ENCODE measurements at places on chromosomes 7 and 10.

GRCh38 chr7:40327873-40328272, 193.1 kb downstream of the SUGCT start:
- DNase-seq, result no peak

DNA sequence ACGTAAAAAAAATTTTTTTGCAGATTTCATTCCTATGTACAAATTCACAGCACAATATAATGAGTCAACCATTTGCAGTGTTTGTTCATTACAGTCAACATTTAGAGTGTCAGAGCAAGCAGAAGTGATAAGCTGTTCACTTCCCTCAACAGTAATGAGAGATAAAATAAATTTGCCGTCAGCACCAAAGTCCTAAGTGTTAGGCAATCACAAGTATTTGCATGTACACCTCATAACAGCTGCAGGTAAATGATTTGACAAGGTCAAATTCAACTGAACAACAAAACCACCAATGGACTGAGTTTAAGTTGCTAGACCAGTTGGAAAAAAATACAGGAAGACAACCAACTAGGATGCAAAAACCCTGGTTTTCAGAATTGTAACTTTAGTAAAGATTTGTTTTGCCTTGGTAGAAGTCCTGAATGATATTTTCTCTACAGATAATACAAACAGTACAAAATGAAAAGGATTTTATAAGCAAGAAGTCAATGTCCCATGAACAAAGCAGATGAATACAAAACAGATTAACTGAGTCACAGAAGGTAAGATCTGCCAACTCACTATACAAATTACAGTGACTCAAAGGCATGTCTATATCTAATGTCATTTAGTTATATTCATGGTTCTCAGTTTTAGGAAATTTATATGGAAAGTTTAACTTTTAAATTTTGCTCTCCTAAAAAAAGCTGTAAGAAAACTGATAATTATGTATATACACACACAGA, 10.4 kb downstream of the RAPGEF5 start:
- DNase-seq, result no peak

GRCh38 chr7:39016609-39017008, 38.9 kb downstream of the POU6F2 start:
- no peak for DNase-seq

DNA sequence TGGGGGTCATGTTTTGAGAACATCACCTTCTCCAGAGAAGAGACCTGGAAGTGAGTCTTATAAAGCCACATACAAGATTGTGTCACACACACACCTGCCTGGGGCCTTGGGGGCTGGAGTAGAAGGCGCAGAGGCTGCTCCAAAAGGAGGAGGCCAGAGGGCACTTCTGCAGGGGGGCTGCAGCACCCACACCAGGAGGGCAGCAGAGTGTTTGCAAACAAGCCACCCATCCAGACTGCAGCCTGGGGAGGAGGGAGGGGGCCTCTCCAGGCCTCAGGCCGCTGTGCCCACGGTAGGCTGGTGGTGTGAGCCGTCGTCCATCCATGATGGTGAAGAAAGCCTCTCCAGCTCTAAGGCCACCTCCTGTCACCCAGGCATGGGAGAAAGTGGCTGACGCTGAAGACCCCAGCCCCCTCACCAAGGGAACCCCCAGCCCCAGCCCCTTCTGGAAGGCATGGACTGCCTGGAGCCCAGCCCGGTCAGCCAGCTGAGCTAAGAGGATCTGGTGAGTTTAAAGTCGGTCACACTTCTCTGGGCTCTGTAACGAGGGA, 77.5 kb downstream of the FOXL3 start:
- DNase-seq, result no peak

- no peak for DNase-seq
Measured at GRCh38 chr7:118352867-118353453, 128.5 kb downstream of the ANKRD7 start.

- DNase-seq, result no peak
Measured at GRCh38 chr7:139916717-139917395, 87.8 kb downstream of the TBXAS1 start.

DNA sequence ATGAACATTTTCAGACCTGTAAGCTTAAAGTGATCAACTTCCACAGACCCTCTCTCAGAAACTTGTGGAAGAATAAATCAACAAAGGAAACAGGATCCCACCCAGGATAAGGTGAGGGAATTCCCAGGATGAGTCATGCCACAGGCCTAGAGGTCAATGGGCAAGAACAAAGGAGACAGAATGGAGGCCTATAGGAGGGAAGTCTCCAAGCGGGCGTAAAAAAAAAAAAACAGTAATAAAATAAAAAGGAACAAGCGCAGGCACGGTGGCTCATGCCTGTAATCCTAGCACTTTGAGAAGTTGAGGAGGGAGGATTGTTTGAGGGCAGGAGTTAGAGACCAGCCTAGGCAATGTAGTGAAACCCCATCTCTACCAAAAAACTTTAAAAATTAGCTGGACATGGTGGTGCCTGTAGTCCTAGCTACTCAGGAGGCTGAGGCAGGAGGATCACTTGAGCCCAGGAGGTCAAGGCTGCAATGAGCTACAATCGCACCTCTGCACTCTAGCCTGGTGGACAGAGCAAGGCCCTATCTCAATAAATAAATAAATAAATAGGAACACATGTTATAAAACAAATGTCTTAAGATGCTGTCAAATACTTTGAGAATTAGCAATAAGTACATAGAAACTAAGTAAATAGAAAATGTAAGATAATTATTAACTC, 8.4 kb downstream of the SORBS1 start:
- DNase-seq, result no peak

GRCh38 chr7:9709216-9709615, 1264.5 kb upstream of the PHF14 start:
- no peak for DNase-seq

- DNase-seq, result no peak
Measured at GRCh38 chr10:12164085-12164484, 31.6 kb downstream of the NUDT5 start.

DNA sequence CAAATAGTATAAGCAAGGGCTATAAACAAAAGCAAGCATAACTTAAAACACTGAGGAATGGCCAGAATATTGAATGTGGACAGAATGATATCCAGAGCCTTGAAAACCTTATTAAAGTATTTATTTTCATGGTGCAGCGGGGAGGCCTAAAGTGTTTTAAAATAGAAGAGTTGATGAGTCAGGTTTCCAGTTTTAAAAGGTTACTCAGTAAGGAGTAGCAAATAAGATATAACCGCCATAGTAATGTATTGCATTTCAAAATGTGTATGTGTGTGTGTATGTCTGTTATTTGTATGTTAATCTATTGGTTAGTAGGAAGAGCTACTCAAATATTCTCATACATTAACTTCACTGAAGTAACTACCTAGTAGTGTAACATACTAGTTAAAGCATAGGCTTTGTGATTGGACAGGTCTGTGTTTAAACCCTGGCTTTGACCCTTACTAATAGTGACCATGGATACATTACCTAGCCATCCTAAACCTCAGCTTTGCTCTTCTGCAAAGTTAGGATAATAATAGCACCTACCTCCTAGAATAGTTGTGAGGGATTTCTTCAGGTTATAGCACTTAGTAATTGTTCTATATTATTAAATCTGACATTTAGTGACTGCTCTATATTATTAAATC, 16.9 kb downstream of the CUTC start:
- no peak for DNase-seq

DNA sequence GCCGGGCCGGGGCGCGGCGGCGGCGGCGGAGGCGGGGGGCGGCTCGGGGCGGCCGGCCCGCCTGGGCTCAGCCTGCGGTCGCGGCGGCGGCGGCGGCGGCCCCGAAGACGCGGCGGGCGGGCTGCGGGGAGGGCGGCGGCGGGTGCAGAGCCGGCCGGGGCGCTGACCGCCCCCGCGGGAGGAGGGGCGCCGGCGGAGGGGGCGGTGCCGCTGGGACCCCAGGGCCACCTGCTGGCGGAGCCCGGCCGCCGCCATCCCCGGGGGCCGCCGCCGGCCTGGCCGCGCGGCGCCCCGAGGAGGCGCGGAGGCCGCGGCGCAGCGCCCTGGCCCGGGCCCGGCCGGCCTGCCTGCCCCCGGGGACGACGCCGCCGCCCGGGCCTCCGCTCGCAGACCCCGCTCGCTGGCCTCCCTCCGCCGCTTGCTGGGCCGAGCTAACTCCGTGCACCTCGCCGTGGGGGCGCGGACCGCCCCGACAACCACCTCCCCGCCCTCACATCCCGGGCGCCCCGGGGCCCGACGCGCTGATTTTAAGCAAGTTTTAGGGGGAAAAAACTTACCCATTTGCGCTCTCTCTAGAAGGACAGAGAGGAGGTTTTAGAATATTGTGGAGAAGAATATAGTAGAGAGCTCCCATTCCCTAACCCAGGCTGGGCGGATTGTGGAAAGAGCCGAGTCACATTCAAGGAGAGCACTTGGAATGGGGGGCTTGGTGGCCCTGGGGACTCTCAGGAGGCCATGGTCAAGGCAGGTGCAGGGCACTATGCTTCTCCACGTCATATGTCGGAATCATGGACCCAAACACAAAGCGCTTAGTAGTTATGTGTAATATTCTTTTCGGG, at the start of gene BEND7:
Gene BEND7 (minus strand): TSS at position 140 of the 839 bp plus-strand sequence. CDS start 481 bp downstream, outside the sequence.
- no peak for DNase-seq

GRCh38 chr7:152762056-152762455, 2.5 kb downstream of the ACTR3B start:
- DNase-seq, result no peak

- DNase-seq, result no peak
Measured at GRCh38 chr7:93757426-93757825, 133.1 kb downstream of the TFPI2 start.

DNA sequence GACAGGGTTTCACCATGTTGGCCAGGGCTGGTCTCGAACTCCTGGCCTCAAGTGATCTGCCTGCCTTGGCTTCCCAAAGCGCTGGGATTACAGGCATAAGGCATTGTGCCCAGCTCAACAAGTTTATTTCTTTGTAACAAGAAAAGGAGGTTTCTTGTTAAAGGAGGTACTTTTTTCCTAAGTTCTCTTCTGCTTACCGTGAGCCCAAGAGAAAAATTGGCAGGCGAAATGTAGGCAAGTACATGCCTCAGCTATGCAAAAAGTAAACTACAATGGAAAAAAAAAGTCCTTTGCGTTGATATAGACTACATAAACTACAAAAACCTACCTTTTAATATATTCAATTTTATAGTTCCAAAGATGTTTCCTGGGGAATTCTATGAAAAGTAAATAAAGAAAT, 122.6 kb downstream of the DKK1 start:
- no peak for DNase-seq

- no peak for DNase-seq
Measured at GRCh38 chr10:80769700-80770160, 232.0 kb downstream of the SH2D4B start.

- no peak for DNase-seq
Measured at GRCh38 chr7:2886900-2887299, 42.8 kb upstream of the GNA12 start.

DNA sequence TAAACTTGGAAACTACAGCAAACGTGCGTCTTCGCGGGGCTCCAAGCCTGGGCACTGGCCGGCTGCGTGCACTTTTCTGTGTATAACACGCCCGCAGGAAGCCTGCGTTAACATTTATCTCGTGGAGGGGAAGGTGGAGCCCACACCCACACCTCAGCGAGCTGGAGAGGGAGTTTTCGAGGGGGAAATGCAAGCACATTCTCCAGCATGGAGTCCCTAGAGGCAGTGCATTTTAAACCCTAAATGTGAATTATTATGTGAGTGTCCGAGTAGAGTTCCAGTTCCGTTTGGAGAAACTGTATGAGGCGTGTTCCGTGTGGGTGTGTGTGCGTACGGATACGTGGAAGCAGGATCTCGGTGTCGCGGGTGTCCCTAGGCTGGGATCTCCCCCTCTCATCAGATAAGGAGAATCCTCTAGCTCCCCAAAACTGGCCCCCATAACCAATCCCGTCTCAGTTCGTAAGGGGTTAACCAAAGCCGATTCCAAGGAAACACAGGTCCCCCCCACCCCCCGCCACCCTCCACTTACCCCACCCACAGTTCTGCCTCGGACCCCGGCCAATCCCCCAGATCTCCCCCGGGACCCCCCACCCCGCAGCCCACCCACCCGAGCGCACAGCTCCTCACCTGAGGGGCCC, 403 bp downstream of the CDK6 start:
- DNase-seq, result peak; percentile 65

All from sigmoid colon (tissue), 7 donors.